ENCODE measurements at places on chromosomes 1 and 21.

DNA sequence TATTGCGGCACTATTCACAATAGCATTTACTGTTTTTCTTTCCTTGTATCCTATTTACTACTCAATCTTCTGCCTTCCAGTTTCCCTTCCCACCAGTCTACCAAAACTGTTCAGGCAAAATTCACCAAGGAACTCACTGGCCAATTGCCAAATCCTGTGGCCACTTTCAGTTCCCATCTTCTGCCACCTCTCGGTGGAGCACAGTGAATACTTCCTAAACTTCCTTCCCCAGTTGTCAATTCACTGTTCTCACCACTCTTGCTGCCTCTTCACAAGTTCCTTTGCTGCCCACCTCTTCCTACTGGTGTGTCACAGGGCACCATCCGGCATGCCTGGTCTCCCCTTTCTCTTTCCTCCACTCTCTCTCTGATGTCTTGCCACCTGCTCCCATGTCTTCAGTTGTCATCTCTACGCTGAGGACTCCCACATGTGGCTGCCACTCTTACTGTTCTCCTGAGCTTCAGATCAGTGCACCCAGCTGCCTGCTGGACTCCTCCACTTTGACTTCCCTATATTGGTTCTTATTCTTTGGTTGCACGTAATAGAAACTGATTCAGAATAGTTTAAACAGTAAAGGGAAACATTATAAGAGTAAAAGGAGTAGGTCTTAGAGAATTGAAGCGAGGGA is 114.4 kb downstream of the PIK3R3 start:
- DNase-seq = no peak

DNA sequence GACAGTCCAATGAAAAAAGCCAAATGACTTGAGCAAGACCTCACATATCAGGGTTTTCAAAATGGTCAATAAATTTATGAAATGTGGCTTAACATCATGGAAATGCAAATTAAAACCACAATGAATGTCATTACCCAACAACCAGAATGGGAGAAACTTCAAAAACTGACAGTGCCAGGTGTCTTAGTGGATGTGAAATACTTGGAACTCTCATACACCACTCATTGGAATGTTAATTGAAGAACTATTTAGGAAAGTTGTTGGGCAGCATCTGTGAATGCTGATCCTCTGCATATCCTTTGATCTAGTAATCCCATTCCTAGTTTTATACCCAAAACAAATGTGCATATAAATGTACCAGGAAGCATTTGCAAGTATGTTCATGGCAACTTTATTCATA is 19.2 kb upstream of the BACH1 start:
- DNase-seq = no peak

DNA sequence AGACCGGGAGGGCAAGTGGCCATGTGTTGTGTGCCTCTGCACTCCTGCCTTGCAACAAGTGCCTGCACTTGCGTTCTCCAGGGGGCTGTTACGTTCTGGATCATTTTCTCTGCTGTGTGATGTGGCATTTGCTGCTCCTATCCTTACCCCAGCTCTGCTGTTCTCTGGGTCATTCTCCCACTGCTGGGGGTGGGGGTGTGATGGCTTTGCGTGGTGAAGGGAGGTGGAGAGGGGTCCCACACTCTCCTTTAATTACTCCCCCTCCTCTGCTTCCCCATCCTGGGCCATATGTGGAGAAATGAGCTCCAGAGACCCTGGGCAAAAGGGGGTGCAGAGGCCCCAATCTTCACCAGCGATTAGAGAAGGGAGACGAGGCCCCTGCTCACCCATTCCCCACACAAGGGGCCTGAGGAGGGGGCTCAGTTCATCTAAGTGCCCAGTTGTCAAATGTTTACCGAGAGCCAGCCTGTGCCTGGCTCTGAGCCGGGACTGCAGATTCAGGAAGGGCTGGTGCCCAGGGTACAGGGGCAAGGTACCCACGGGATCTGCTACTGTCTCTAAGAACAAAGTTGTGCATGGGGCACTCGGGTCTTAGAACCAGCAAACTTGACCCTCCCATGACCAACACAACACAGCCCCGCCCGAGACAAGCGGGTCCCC is 355.4 kb downstream of the PTPRU start:
- no peak for DNase-seq

GRCh38 chr1:226202246-226202645 is 15.7 kb upstream of the ACBD3 start:
- DNase-seq = no peak

- DNase-seq = peak; percentile 98
Observed at GRCh38 chr1:87956072-87956471, 627.4 kb downstream of the LMO4 start.

- DNase-seq = no peak
Observed at GRCh38 chr1:180137776-180138175, 16.9 kb upstream of the QSOX1 start.

DNA sequence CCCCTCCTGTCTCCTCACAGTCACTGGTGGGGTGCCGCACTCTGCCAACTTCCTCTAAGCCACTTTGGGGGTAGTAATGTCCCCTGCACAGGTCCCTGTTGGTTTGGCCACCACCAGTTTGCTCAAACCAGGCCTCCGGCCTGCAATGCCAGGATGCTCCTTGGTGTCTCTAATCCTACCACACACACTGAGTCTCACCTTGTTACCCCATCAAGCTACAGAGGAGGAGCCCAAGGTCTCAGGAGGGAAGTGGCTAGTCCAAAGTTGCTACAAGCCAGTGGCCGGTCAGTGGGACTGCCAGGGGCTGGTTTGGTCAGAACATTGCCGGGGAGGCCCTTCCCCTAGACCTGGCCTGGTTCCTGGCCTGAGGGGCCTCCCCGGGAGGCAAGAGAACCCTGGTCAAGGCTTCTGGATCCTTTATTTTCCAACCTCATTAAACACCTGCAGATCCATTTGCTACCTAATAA is 21.5 kb upstream of the LRP8 start:
- no peak for DNase-seq

Data from retinal pigment epithelial cell (primary cell).